ENCODE measurements at places on chromosomes 12 and 14. TPM values are rescaled to one million over a fixed set of nuclear protein-coding genes. Genes with fewer than 3 reads are reported as not detected.

The GNPNAT1 gene
- 18.7 TPM for total RNA-seq

The DBX2 gene
- total RNA-seq: not detected

The PRMT5 gene
- total RNA-seq: 62.8 TPM

The C3AR1 gene
- total RNA-seq: 0.58 TPM

DNA sequence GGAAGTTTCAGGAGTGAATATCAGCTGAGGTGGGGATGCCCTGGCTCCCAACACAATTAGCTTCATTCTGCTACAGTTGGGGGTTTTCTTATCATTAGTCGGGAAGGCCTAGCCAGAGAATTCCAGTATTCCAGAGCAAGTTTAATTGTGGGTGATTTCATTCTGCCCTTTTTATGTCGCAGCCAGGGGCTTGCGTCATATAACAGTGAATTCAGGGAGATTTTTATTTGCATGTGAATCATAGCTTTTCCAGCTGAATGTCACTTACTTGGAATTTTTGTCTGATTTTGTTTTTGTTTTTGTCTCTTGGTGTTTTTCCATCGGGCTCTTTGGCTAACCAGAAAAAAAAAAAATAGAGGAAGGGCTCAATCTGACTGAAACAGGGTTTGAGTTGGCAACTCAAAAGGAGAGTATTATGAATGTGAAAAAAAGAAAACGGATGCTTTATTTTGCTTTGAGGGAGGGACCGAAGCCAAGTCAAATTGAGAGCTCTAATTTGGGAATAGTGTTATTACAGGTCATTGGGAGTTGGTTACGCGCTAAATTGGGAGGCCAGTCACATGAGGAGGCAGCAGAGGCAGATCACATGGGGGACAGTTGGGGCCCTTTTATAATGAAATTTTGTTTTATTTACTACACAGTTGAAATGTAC, 119.4 kb downstream of the SAMD4A start:
- DNase-seq: no peak

DNA sequence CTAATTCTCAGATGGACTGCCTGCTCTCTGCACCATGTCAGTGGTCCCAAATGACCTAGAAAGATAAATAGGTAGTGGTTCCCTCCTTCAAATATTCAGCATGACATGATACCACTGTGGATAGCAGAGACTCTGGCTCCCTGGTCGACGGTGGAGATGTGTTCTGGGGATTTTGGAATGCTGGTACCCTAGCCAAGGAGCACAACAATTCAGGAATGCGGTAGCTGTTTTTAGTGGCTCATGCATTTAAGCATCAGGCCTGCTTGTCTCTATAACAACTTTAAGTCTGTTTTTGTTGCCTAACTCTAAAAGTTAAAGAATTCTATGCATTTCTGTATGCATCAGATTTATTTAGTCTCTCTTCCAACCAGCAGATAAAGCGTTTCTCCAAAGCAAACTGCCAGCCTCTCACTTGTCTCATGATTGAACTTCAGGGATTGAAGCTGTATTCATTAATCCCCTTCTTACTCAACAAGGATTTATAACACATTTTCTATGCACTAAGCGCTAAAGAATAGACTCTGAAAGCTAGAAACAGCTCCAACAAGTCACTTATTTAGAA, 164.9 kb upstream of the BMP4 start:
- DNase-seq: no peak

GRCh38 chr14:69535230-69535848, 39.3 kb downstream of the CCDC177 start:
- DNase-seq: peak; percentile 77
